ENCODE measurements at places on chromosomes 11 and 22. TPM values are rescaled to one million over a fixed set of nuclear protein-coding genes. Genes with fewer than 3 reads are reported as not detected.

The P2RX6 gene
- total RNA-seq, result not detected

The ST3GAL4 gene
- 12.2 TPM for total RNA-seq

The CBLIF gene
- not detected for total RNA-seq

DNA sequence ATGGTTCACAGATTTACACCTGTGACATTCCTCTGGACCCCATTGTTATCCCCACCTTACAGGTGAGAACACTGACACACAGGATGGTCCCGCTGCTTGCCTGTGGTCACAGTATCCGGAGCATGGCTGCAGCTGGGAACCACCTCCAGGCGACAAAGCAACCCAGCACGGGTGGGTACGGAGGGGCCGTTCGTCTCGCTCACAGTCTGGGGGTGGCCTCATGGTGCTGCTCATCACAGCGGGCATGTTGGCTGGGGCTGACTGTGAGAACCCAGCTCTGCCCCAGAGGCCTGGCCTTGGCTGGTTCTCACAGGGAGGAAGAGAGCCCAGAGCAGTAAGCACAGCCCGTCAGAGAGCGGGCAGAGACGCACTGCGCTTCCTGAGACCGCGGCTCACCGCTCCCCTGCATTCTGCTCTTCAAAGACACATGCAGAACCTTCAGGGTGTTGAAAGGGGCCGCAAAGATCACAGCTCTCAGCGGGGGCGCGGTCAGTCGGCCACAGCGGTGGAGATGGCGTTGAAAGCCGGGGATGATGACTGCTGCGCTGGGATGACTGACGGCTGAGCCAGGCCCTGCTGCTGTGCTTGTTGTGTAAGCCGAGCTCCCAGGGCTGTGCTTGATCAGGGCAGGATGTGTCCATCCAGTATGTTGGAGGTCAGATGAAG lies 423.0 kb downstream of the BRD1 start:
- H3K36me3 ChIP-seq, result no peaks in the 10 kb centered on the region
- no peak overlapping the region for H3K27ac ChIP-seq
- DNase-seq, result peak; percentile 24
- H3K27me3 ChIP-seq, result no peaks in the 10 kb centered on the region

DNA sequence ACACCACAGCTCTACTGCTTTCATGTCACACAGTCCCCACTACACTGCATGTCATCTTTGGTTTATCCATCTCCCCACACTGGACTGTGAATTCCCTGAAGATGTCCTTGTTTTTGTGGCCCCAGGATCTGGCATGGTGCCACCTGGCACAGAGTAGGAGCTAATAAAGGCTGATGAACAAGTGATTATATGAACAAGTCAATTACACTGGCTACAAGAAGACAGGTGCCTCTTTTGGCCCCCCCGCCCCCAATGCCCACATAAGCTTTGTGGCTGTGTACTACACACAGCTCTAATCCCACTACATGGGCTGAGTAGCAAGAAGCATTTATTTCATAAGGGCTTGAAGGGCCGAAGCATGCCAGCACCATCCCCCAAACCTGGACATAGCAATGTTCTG lies 24.7 kb downstream of the PLEKHA7 start:
- H3K4me3 ChIP-seq, result no peak overlapping the region
- H3K27me3 ChIP-seq, result no peaks in the 10 kb centered on the region
- H3K4me1 ChIP-seq, result peaks cover 17% of the 10 kb centered on the region
- no peak for DNase-seq
- H3K36me3 ChIP-seq, result no peaks in the 10 kb centered on the region
- no peak overlapping the region for H3K27ac ChIP-seq

GRCh38 chr11:130737866-130738431 lies 178.3 kb downstream of the SNX19 start:
- no peak for DNase-seq
- H3K4me1 ChIP-seq, result peaks cover 3% of the 10 kb centered on the region
- no peak overlapping the region for H3K27ac ChIP-seq
- no peaks in the 10 kb centered on the region for H3K27me3 ChIP-seq
- H3K36me3 ChIP-seq, result peaks cover 3% of the 10 kb centered on the region
- no peak overlapping the region for H3K4me3 ChIP-seq

GRCh38 chr11:7060868-7061267 lies 27.9 kb upstream of the RBMXL2 start:
- no peak for DNase-seq
- no peak overlapping the region for H3K4me3 ChIP-seq
- no peaks in the 10 kb centered on the region for H3K36me3 ChIP-seq
- no peak overlapping the region for H3K27ac ChIP-seq

GRCh38 chr11:47924184-47924691 lies 56.1 kb upstream of the PTPRJ start:
- no peak for DNase-seq
- H3K27ac ChIP-seq, result no peak overlapping the region
- H3K4me1 ChIP-seq, result no peaks in the 10 kb centered on the region
- no peak overlapping the region for H3K4me3 ChIP-seq
- H3K27me3 ChIP-seq, result no peaks in the 10 kb centered on the region
- H3K36me3 ChIP-seq, result no peaks in the 10 kb centered on the region

- H3K27me3 ChIP-seq, result no peaks in the 10 kb centered on the region
- no peaks in the 10 kb centered on the region for H3K4me1 ChIP-seq
- H3K36me3 ChIP-seq, result peaks cover 18% of the 10 kb centered on the region
- H3K4me3 ChIP-seq, result no peak overlapping the region
- no peak overlapping the region for H3K27ac ChIP-seq
- no peak for DNase-seq
Observed at GRCh38 chr22:32518848-32519247, 44.2 kb downstream of the FBXO7 start.

GRCh38 chr11:69654660-69655478 lies 13.9 kb downstream of the CCND1 start:
- peak; percentile 56 for DNase-seq
- H3K4me3 ChIP-seq, result no peak overlapping the region
- no peaks in the 10 kb centered on the region for H3K4me1 ChIP-seq
- H3K27ac ChIP-seq, result no peak overlapping the region
- no peaks in the 10 kb centered on the region for H3K27me3 ChIP-seq
